ENCODE measurements at places on chromosomes 13 and 19.

DNA sequence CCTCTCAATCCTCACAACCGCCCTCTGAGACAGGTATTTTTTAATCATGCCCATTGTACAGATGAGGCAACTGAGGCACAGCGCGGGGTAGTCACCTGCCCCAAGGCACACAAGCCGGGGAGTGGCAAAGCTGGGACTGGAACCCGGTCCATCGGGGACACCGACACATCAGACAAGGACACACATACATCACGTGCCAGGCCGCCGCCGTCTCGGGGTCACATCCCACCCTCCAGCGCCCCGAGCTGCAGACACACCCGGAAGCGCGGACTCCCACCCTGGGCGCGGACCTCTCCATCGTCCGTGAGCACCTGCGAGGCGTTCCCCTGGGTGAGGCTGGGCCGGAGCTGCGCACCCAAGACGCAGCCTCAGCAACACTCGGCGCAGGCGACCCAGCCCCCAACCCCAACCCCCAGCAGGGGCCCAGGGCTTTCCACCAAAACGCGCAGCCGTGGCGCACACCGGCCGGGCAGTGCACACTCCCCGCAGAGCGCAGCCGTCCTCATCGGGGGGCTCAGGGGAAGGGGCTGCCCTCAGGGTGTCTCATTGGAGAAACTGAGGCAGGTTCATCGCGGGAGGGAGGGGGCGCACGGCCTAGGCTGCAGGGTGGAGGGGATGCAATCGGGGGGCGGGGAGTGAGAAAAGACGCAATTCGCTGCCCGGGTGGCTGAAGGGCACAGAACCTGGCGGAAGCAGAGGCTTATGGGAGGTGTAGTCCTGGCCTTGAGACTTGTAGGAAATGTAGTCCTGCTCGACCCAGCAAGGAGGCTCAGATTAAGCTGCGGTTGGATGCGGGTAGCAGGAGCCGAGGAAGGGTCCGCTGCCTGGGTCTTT, 1.9 kb upstream of the LMTK3 start:
- no peak for DNase-seq

DNA sequence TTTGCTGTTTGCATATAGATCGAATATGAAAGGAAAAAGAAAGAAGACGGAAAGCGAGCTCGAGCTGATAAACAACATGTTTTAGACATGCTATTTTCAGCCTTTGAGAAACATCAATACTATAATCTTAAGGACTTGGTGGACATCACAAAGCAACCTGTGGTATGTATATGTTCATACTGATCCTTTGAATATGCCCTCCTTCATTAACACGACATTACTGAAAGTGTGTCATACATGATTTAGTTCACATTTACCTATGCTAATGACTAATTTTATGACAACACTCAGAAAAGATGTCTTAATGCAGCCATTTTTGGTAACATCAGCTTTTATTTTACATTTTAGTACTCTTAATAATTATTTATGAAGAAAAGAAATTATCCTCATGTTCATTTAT, 66.4 kb upstream of the KCTD4 start:
- no peak for DNase-seq

- peak; percentile 77 for DNase-seq
These were observed 2.3 kb upstream of the MZF1 start for GRCh38 chr19:58575183-58576041.

GRCh38 chr19:2982561-2982960, 5.2 kb downstream of the TLE6 start:
- no peak for DNase-seq

GRCh38 chr13:42524487-42525034, 49.4 kb upstream of the TNFSF11 start:
- no peak for DNase-seq

- DNase-seq = no peak
These were observed 69.1 kb downstream of the FNDC3A start for GRCh38 chr13:49044836-49045235.

DNA sequence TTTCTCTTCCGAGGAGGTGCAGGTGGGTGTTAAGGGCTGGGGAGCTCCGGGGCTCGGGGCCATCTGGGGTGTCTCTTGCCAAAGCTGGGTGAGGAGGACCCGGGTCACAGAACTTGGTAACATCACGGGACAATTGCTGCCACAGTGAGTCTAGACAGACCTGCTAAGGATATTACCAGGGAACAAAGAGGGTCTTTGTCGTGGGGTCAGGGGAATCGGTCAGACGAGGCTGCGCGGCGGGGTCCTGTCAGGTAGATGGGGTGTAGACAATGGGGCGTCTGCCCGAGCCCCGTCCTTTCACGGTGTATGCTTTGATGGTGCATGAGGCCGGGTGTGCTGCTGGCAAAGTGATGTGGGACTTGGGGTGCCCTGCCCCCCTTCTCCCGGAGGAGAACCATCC, 7.8 kb downstream of the PGPEP1 start:
- no peak for DNase-seq

DNA sequence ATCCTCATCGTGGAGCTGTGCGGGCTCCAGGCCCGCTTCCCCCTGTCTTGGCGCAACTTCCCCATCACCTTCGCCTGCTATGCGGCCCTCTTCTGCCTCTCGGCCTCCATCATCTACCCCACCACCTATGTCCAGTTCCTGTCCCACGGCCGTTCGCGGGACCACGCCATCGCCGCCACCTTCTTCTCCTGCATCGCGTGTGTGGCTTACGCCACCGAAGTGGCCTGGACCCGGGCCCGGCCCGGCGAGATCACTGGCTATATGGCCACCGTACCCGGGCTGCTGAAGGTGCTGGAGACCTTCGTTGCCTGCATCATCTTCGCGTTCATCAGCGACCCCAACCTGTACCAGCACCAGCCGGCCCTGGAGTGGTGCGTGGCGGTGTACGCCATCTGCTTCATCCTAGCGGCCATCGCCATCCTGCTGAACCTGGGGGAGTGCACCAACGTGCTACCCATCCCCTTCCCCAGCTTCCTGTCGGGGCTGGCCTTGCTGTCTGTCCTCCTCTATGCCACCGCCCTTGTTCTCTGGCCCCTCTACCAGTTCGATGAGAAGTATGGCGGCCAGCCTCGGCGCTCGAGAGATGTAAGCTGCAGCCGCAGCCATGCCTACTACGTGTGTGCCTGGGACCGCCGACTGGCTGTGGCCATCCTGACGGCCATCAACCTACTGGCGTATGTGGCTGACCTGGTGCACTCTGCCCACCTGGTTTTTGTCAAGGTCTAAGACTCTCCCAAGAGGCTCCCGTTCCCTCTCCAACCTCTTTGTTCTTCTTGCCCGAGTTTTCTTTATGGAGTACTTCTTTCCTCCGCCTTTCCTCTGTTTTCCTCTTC, 6.3 kb downstream of the MYADM start:
- DNase-seq = no peak

- no peak for DNase-seq
These were observed 113.7 kb upstream of the SLITRK1 start for GRCh38 chr13:83995930-83996329.

- DNase-seq = no peak
These were observed 55.9 kb upstream of the UQCRFS1 start for GRCh38 chr19:29268721-29269393.

DNA sequence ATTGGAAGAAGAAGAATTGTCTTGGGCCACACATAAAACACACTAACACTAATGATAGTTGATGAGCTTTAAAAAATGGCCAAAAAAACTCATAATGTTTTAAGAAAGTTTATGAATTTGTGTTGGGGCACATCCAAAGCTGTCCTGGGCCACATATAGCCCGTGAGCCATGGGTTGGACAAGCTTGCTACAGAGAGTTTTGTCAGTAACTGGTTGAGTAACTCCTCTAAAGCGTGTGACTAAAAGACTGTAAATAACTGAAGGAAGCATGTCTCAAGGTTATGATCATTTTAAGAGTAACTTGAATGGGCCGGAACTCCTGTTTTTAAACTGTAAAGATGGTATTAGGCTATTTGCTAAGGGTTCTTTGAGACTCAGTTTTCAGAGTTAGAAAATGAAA, 118.0 kb downstream of the KL start:
- DNase-seq = no peak

DNA sequence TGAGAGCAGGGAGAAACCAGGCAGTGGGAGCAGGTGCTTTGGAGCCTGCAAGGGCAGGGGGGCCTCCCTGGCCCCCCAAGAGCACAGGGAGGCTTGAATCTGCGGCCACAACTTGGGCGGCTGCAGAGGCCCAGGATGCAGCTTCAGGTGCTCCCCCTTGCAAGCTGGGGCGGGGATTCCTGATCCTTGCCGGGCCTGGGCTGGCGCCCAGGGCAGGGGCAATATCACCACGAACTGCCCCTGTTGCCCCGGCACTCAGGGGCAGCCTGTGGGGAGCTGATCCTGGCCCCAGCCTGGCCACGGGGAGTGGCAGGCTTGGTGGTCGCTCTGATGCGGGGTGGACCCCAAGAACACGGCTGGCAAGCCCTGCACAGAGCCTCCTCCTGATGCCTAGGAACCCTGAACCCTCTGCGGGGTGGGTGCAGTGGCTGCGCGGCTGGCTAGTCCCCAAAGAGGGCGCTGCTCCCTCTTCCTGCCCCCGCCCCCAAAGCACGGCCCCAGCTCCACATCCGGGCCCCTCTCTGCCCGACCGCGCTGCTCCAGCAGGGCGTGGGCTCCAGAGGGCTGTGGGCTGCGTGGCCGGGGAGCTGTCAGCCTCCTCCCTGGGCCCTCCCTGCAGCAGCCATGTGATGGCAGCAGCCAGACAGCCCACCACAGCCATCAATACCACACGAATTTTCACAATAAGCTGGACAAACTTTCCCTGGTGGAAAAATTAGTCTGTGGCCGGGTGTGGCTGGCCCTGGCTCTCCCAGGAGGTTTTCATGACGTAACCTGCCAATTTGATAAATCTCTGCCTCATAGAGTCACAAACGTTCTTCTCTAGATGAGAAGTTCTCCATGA, 21.0 kb downstream of the TNFSF9 start:
- DNase-seq = peak; percentile 27

DNA sequence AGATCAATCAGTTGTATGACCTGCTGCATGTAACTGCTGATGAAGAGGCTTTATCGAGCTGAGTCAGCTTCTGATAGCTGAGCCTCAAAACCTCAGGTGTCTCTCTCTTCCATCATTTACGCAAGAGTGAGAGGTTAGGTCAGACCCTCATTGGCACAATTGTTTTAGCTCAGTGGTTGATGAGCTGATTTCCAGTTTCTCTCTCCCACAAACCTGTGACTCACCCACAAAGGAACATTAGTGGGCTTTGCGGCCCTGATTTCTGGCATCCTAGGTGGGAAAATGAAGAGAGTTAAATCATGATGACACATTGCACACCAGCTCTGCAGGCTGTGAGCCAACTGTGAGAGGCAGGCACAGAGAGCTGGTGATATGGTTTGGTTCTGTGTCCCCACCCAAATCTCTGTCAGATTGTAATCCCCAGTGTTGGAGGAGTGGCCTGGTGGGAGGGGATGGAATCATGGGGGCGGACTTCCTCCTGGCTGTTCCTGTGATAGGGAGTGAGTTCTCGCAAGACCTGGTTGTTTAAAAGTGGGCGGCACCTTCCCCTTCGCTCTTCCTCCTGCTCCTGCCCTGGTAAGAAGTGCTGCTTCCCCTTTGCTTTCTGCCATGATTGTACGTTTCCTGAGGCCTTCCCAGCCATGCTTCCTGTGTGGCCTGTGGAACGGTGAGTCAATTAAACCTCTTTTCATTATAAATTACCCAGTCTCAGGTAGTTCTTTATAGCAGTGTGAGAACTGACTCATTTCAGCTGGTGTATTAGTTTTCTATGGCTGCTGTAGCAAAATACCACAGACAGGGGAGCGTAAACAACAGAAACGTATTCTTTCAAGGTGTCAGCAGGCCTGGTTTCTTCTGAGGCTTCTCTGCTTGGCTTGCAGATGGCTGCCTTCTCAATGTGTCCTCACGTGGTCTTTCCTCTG, 33.5 kb upstream of the TMTC4 start:
- DNase-seq = no peak

GRCh38 chr13:39779337-39780265, 124.1 kb downstream of the COG6 start:
- DNase-seq = no peak

DNA sequence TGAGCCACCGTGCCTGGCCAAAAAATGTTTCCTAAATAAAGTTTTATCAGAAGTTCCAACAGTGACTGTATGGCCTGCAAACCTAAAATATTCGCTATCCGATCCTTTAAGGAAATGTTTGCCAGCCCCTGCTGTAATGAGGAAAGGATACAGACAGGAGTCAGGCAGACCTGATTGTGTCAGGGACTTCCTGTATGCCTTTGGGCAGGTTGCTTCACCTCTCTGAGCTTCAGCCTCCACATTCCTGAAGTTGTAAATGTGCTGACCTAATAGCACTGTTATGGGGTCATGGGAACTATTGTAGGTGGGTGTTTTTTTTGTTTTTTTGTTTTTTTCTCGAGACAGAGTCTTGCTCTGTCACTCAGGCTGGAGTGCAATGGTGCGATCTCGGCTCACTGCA, 6.2 kb downstream of the ABHD8 start:
- no peak for DNase-seq

DNA sequence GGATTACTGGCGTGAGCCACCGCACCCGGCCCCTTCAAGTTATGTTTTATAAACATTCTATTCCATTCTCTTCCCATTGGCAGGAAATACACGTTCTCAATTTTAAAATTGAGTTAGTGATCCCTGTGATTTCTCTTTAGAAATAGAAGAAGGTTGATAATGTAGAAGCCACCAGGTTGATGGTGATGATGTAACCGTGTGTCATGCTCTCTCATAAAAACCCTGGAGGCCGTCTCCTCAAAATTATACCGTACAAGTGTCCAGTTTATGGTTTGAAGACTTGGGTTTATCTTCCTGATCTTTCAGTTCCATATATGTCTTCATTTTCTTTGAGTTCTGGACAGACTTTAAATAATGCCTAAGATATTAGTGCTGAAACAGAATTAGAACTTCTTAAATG, 32.2 kb downstream of the COG3 start:
- no peak for DNase-seq

DNA sequence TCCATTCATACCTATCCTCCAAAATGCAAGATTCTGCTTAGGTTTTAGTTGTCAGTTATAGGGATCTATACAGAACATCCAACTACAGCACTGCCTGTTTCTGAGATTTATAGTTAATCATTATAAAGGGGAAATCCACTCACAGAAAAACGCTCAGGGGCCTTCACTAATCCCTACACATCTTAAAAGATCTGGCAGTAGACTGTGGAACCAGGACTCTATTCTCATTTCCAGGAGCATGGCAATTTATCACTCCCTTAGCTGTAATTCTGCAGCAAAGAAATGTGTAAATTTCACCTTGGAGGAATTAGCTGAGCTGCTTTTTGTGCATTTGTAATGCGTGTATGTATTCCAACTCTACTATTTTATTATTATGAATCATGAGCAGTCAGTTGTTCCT, 1128.1 kb upstream of the PRR20A start:
- DNase-seq = no peak

- no peak for DNase-seq
These were observed 238.9 kb downstream of the ITGBL1 start for GRCh38 chr13:101691341-101691860.

- DNase-seq = no peak
These were observed 324.9 kb upstream of the SPRY2 start for GRCh38 chr13:80665792-80666333.
